ENCODE measurements at places on chromosomes 6 and 20.

DNA sequence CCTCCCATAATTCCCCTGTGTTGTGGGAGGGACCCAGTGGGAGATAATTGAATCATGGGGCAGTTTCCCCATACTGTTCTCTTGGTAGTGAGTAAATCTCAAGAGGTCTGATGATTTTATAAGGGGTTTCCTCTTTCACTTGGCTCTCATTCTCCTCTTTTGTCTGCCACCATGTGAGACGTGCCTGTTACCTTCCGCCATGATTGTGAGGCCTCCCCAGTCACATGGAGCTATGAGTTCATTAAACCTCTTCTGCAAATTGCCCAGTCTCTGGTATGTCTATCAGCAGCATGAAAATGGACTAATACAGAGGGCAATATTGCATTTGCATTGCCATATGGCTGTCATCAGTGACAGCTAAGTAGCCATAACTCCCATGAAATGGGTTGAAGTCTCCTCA is 63.2 kb downstream of the ZNF217 start:
- DNase-seq: no peak

GRCh38 chr6:115078555-115078954 is 735.7 kb upstream of the HS3ST5 start:
- DNase-seq: peak; percentile 15

DNA sequence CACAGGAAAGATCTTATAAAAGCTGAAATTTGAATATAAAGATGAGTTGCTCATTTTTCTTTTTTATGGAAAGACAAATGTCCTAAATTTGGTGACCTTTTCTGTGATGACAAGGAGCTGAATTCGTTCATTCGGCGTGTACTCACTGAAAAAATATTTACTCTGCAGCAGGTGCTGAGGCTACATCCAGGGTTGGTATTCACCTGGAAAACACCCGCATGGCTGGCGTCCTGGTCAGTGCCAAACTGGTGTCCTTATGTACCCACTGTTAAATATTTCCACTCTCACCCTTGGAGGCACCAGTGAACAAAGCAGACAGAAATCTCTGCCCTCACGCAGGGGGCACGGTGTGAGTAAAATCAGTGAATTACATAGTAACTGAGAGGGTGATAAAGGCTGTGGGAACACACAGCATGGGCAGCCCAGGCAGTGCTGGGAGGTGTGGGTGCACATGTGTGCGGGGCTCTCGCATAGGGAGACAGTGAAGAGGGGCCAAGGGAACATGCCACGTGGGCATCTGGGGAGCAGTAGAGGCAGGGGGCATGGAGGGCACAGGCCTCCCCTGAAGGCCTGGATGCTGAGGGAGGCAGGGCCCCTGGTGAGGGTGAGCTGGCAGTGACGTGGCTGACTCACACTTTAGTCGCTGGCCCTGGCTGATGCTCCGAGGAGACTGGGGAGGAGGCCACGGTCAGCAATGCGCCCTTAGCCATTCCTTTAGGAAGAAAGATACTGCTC is 89.7 kb downstream of the INSM1 start:
- peak; percentile 91 for DNase-seq

DNA sequence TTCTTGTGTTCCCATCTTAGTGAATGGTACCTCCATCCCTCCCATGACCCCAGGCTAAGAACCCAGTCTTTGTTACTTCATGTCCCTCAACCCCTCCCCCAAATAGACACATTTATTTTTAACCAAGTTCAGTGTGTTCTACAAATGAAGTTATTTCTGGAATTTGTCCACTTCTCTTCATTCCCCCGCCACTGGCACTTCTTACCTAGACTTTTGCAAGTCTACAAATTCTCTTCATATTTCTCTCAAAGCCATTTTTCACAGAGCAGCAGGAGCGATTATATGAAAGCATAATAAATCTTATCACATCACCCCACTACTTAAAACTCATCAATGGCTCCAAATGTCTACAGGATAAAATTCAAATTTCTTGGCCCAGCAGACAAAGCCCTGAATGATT is 131.4 kb downstream of the BTBD9 start:
- DNase-seq: no peak

DNA sequence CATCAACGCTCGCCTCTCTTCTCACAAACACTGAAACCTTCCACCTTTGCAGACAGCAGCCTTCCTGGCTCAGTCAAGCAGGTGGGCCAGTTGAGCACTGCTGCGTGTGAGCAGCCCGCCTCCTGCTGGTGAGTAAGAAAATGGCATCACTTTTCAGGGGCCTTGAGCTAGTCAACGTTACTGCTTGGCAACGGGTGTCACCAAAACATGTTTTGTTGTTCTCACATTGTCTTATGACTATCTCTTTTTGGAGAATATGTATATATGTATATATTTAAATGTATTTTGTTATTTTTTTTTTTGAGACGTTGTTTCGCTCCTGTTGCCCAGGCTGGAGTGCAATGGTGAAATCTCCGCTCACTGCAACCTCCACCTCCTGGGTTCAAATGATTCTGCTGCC is 97.0 kb upstream of the AGPAT4 start:
- peak; percentile 83 for DNase-seq

DNA sequence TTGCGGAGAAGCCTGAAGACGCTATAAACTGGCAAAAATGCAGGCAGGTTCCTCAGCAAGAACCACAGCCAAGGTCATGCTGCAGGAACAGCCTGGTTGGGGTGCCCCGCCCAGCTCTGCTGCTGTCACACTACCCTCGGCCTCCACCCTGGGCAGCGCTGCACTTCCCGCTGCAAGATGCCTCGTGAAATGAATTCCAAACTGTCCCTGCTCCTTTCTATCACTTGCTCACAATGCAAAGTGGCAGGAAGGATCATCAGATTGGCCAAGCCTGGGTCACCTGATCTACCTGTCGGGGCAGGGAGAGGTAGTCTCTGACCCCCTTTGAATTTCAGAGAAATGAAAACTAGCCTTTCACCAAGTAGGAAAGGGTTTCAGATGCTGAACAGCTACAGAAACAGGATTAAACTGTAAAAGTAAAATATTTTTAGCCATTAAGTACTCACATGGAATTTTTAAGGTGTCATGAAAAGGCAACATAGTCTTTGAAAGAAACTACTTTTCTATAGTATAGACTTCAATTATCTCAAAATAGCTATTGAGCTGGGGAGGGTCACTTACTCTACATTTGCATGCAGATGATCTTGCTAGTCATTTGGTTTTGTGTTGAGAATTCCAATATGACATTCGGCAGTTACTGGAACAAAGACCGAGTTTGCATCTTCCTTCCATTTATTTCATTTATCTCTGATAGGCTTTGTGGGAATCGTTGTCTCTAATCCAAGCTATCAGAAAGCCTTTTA is 236.4 kb upstream of the ASCC3 start:
- DNase-seq: no peak

- DNase-seq: peak; percentile 2
These were observed 699.0 kb upstream of the CITED2 start for GRCh38 chr6:140073456-140073855.

- peak; percentile 11 for DNase-seq
These were observed 181.0 kb downstream of the COL12A1 start for GRCh38 chr6:75024828-75025227.

DNA sequence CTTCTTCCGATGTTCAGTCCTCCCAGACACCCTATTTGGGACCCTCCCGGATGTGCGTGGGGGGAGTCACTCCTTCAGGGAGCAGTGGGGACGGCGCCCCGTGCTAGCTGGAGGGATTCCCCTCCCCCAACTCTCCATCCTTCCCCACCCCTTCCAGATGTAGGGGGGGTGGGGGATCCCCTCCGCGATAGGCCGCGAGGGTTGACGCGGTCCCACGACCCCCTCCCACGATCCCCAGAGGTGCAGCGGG is 548 bp downstream of the GNL1 start:
- no peak for DNase-seq

GRCh38 chr6:83976037-83976755 is 57.4 kb upstream of the MRAP2 start:
- no peak for DNase-seq

GRCh38 chr6:3529232-3529631 is 72.4 kb upstream of the SLC22A23 start:
- DNase-seq: no peak

DNA sequence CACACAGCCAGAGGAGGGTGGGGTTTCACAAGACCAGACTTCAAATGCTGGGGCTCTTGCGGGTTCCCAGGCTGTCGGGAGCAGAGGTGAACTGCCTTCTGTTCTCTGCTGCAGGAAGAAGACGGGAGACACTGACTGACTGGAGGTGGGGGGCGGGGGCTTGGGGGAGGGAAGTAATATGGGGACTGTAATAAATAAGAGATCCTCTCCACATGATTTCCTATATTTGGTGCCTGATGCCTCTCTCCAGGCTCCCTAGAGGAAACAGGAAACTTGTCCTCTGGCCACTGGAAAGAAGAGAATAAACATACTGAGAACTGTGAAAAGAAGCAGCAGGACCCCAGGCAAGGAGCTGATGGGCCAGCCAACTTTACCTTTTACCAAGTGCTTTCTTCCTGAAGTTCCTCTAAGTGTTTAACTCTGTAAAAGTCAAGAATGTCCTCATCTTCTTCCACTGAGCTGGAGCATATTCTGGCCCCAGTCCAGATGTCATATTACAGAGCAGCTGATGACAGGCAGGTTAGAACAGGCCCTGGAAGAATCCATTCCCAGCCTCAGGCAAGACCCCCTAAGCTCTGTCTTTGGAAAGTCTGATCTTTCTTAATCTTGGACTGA is 33.2 kb upstream of the ADGRF5 start:
- peak; percentile 52 for DNase-seq

GRCh38 chr6:1251198-1252155 is 60.4 kb upstream of the FOXQ1 start:
- no peak for DNase-seq

GRCh38 chr6:147642458-147642857 is 134.0 kb downstream of the SAMD5 start:
- no peak for DNase-seq

GRCh38 chr20:52975029-52975732 is 3.0 kb downstream of the TSHZ2 start:
- DNase-seq: peak; percentile 15

DNA sequence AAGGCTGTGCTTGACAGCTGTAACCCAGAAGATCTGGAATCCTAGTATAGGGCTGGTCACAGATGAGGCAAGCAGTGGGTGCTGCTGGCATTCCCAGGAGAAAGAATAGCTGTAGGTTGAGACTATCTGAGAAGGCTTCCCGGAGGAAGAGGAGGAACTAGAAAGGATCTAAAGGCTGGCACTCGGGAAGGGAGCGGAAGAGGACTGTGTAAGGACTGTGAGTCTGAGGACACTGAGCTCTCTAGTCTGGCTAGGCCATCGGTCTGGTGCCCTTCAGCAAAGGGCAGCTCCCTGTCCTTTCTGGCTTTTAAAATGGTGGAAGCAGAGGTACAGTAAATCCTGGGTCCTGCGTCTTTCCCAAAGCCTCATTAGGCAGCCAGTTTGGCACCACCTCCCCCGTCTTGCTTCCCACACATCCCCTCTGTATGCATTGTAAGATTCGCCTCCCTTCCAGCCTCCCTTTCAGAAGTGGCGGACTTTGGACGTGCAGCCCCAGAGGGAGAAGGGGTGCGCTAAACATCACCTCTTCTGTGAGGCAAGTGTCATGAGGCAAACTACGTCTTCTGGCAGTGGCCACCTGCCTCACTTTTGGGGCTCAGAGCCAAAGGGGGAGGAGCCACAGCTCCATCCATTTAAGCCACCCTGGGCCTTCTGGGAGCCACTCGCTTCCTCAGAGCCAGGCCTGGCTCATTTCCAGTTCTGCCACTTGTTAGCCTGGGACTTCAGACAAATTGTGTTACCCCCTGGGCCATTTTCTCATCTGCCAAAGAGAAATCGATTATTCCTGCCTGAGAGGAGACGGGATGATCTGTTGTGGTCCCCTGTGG is 8.6 kb downstream of the SNPH start:
- peak; percentile 33 for DNase-seq

DNA sequence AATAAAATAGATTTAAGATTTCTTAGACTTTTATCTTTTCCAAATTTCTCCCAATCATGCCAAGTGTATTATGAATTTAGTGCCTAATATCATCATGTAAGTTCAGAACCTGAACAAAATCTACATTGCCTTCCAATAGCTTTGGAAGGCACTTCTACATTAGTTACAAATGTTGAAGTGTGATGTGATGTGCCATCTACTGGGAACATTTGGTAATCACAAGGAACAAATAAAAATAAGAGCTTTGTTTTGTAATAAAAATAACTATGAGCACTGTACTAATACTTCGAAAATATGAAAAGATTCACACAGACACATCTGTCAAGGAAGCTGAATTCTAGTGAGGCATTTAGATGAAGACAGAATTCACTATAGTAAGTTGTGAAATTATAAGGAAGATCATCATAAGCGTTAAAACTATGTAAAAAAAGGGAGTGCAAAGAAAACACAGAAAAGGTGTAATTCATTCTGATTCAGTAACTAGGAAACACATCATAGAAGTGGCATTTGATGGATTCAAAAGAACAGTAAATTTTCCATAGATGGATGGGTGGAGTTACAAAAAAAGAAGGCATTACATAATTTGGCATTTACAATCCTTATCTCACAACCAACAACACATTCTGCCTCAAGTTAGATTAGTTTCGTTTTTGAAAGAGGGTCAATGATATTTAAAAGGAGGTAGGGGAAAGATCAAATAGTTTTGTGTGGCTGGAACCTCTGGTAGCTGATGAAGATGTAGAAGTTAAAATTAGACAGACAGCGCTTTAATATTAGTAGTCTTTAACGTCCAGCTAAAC is 161.0 kb downstream of the ASCC3 start:
- DNase-seq: peak; percentile 55

DNA sequence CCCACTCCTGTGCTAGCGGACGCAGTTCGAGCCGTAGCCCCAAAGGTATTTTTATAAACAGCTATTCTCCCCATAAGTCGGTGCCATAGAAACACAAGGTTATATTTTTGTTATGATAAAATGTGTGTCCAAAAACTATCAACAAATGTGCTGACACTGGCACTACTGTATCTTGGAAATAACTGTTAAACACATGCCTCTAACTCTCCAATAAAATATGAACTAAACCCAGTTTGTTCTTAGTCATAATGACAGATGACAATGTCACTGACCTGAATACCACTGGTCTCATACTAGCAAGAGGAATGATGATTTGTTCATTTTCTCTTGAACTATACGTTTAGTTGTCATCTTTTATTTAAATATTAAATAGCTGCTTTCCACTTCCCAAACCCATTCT is 51.4 kb upstream of the NUP153 start:
- no peak for DNase-seq

DNA sequence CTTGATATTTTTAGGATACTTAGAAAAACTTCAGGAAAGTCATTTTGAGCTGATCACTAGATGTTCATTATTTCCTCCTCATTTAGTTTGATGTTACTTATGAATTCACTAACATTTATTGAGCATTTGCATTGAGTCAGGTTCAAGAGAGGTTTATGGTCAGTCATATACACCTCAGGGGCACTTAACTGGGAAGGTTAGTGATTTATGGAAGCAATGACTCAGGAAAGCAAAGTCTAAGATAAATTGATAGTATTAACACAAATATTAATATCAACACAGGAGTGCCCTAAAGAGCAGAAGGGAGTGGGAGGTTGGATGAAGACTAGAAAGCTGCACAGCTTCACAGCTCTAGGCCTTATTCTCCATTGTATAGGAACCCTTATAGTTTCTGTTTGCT is 177.0 kb upstream of the TNFAIP3 start:
- no peak for DNase-seq

- DNase-seq: no peak
These were observed 182.8 kb upstream of the FOXQ1 start for GRCh38 chr6:1129131-1129530.

GRCh38 chr6:72787391-72788031 is 165.6 kb downstream of the KCNQ5 start:
- peak; percentile 65 for DNase-seq

GRCh38 chr20:48339190-48339985 is 488.4 kb downstream of the PREX1 start:
- DNase-seq: no peak

Measured in DMS53 (cell line).